Left ventricle myocardium superior (tissue), 1 donor: ENCODE measurements at places on chromosomes 3 and 15. TPM values are rescaled to one million over a fixed set of nuclear protein-coding genes. Genes with fewer than 3 reads are reported as not detected.

CXCR6 gene
- 0.59 TPM for total RNA-seq

POTEB gene
- not detected for total RNA-seq

RAD18 gene
- total RNA-seq = 8.5 TPM

ZIC1 gene
- total RNA-seq = not detected

NOP10 gene
- 146 TPM for total RNA-seq

PARP15 gene
- 0.52 TPM for total RNA-seq

DNAH1 gene
- total RNA-seq = 2.3 TPM

AADACL2 gene
- total RNA-seq = not detected

FRMD5 gene
- 42.5 TPM for total RNA-seq

FSD2 gene
- total RNA-seq = 150 TPM

SCN11A gene
- not detected for total RNA-seq

TNK2 gene
- 28.9 TPM for total RNA-seq

CLDN16 gene
- total RNA-seq = not detected

SERINC4 gene
- total RNA-seq = not detected

LRRC3B gene
- total RNA-seq = 0.10 TPM

TMEM212 gene
- total RNA-seq = not detected

THBS1 gene
- 29.5 TPM for total RNA-seq

GCSAM gene
- not detected for total RNA-seq

P2RY13 gene
- 1.2 TPM for total RNA-seq

RSL24D1 gene
- 47.0 TPM for total RNA-seq

PLA2G4D gene
- total RNA-seq = not detected

BFSP2 gene
- total RNA-seq = not detected

NR1D2 gene
- total RNA-seq = 57.0 TPM

FYCO1 gene
- total RNA-seq = 146 TPM

NR1I2 gene
- total RNA-seq = 0.12 TPM

SLC28A2 gene
- not detected for total RNA-seq

TMEM207 gene
- total RNA-seq = not detected

ARL14 gene
- total RNA-seq = not detected

HCN4 gene
- 21.1 TPM for total RNA-seq

GADL1 gene
- total RNA-seq = not detected

APBA2 gene
- 1.2 TPM for total RNA-seq

AGTR1 gene
- total RNA-seq = 2.2 TPM
